ENCODE measurements at places on chromosomes 1 and 21.
A peak's percentile ranks its signal among the peaks of the same experiment; 100 is the strongest.

DNA sequence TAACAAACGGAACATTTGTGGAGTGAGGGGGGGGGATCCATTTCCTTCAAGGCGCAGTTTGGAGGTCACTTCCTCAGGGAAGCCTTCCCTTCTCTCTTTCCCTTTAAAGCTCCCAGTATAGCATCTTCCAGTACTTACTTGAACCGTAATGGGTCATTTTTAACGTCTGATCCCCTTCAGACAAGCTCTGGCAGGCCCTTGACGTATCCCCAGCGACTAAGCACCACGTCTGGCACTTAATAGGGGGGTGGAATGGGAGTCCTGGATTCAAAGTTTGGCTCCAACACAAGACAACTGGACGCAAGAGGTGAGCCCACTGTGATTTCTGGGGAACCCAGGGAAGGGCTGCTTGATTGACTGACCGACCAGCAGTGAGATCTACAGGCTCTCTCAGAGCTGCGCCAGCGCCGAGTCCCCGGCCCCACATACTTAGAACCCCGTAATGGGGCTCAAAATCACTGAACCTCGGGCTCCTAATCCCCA is 441 bp downstream of the YARS1 start:
- DNase-seq = no peak

GRCh38 chr1:99328171-99328570 is 63.9 kb downstream of the PLPPR4 start:
- DNase-seq = no peak

- no peak for DNase-seq
Observed at GRCh38 chr1:172671591-172671990, 12.7 kb downstream of the FASLG start.

GRCh38 chr1:161066694-161067093 is 3.0 kb downstream of the ARHGAP30 start:
- DNase-seq = no peak

DNA sequence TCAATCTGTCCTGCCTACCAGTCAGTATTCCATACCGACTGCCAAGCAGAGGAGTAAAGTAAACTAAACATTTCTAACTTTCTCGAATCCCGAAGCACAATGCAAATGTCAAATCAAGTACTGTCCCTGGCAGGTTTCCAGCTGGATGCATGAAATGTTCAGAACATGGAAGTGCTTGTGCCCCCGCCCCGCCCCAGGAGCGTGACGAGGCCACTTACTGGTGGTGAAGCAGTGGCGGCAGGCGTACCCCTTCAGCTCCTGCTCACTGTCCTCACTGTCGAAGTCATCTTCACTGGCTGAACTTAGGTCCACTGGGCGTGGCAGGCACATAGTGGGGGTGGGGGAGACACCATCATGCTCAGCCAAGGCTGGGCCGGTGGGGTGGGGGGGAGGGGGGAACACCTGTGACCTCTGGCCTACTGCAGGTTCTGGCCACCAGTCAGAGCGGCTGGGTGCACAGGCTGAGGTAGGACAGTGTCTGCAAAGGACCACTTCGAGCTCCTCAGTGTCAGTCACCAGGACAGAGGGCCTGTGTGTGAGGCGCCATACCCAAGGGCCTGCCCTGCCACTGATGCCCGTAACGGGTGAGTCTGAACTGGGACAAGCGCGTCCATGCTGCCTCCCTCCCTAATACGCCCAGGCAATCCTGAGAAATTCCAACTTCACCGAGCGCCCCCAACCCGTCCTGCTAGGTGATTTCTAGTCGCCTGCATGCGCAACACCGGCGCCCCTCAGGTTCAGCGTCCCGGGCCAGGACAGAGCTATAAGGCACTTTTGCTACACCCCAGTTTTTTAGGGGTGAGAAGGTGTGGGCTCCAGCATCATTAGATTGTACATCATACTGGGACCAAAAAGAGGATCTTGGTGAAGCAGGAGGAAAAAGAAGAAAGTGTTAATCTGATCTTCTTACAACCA is 46.9 kb downstream of the SLC45A1 start:
- no peak for DNase-seq

- DNase-seq = no peak
Observed at GRCh38 chr1:94358630-94359599, 59.3 kb upstream of the ABCD3 start.

GRCh38 chr1:24641646-24642151 is 1.4 kb upstream of the SRRM1 start:
- no peak for DNase-seq

GRCh38 chr1:155175927-155176371 is 2.3 kb downstream of the TRIM46 start:
- peak; percentile 43 for DNase-seq

- DNase-seq = no peak
Observed at GRCh38 chr1:102640872-102641271, 467.4 kb downstream of the COL11A1 start.

- DNase-seq = no peak
Observed at GRCh38 chr1:18705811-18706210, 75.2 kb downstream of the PAX7 start.

DNA sequence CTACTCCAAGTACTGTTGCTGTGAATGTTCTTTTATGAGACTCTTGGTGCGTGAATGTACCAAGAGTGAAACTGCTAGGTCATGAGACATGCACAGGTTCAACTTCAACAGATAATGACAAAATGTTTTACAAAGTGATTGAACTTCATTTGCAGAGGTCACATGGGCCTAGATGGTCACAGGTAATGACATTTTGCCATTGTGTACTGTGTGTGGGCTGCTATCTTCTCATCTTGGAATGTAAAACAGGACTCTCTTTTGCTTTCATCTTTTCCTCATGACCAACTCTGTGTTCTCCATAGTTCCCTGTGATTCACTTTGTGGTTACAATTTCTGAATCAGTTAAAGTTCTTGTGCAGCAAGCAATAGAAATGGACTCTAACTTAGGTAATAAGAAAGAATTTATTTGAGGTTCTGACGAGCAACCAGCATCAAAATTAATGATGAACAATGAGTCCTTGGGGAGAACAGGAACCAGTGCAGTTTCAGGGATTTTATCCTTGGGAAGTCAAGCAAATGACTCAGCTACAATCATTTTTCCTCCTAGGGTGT is 16.2 kb upstream of the TSNAX start:
- DNase-seq = no peak

- DNase-seq = no peak
Observed at GRCh38 chr1:156660752-156661112, 16.5 kb downstream of the NES start.

DNA sequence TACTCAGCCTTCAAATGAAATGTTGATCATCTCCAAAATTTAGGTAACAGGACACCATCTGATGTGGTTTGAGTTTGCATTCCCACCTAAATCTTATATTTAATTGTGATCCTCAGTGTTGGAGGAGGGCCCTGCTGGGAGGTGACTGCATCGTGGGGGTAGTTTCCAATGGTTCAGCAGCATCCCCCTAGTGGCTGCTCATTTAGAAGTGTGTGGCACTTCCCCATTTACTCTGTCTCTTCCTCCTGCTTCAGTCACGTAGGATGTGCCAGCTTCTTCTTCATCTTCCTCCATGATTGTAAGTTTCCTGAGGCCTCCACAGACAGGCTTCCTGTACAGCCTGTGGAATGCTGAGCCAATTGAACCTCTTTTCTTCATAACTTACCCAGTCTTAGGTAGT is 731.2 kb downstream of the USP25 start:
- no peak for DNase-seq

Measured in vagina (tissue), 2 donors.